ENCODE measurements at places on chromosomes 7 and 10.
A peak's percentile ranks its signal among the peaks of the same experiment; 100 is the strongest.

- no peaks in the 10 kb centered on the region for H3K36me3 ChIP-seq
- DNase-seq = no peak
- no peaks in the 10 kb centered on the region for H3K4me1 ChIP-seq
Observed at GRCh38 chr10:29839826-29840515, 205.2 kb upstream of the SVIL start.

DNA sequence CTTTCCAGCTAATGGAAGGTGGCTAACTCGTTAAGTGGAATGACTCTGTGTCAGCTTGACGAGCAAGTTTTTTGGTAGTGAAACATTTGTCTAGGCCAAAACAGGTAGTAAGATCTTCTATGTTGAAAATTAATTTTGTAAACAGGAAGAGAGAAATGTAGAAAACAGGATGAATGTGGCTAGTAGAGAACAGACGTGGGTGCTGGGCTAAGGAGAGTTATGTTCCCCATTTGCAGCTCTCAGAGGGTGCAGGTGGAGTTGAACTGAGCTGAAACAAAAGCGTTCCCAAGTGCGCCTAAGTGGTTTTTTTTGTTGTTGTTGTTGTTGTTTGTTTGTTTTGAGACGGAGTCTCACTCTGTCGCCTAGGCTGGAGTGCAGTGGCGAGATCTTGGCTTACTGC lies 59.5 kb upstream of the SRPK2 start:
- no peaks in the 10 kb centered on the region for H3K4me1 ChIP-seq
- DNase-seq = no peak
- no peaks in the 10 kb centered on the region for H3K27me3 ChIP-seq
- no peak overlapping the region for H3K4me3 ChIP-seq
- H3K36me3 ChIP-seq = no peaks in the 10 kb centered on the region
- no peak overlapping the region for H3K27ac ChIP-seq

GRCh38 chr10:70461397-70462348 lies 16.9 kb upstream of the PALD1 start:
- no peak overlapping the region for H3K4me3 ChIP-seq
- no peaks in the 10 kb centered on the region for H3K36me3 ChIP-seq

- peak; percentile 6 for DNase-seq
- no peaks in the 10 kb centered on the region for H3K4me1 ChIP-seq
- H3K27ac ChIP-seq = no peak overlapping the region
- H3K27me3 ChIP-seq = 0 out of 2 replicates have a peak, but pooled peaks cover 5% of the 10 kb centered on the region
Observed at GRCh38 chr7:78326189-78326588, 527.6 kb downstream of the PHTF2 start.

DNA sequence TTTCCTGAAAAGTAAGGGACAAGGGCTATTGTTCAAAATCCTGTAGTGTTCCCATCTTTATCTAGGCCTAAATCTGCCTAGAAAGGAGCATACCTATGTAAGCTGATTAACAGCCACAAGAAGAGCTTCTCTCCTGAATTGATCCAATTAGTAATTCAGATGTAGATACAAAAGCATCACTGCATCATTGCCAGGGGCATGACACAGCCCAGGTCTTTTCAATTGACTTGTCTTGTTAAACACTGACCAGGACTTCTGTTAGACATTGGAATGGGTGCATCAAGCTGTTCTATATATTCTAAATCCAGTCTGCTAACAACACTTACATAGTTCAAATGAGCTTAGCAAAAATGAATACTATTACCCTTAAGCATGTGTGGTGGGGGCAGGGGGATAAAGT lies 589.2 kb downstream of the INHBA start:
- no peak overlapping the region for H3K4me3 ChIP-seq
- H3K27me3 ChIP-seq = no peaks in the 10 kb centered on the region
- DNase-seq = no peak

DNA sequence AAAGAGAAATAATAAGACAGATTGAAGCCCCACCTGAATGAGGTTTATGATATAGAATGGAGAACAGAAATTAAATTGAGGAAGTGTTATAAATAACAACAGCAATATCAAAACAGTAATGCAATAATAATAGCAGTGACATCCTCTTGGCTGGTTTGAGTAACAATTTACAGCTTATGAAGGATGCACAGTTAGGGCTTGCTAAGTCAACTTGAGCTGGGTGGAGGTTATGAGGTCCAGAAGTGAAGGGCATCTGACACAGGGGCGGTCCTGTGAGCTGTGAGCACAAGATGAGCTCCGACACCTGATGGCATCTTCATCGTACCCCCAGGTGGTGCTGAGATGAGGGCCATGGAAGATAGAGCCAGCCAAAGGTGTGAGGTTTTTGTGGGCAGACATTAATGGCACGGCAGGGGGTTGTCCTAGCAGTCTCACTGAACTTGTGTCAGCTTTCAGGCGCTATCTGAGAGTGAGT lies 30.5 kb downstream of the ARHGAP22 start:
- DNase-seq = no peak
- H3K36me3 ChIP-seq = no peaks in the 10 kb centered on the region
- H3K4me3 ChIP-seq = no peak overlapping the region
- H3K27me3 ChIP-seq = no peaks in the 10 kb centered on the region
- no peaks in the 10 kb centered on the region for H3K4me1 ChIP-seq

- H3K27ac ChIP-seq = no peak overlapping the region
- H3K27me3 ChIP-seq = no peaks in the 10 kb centered on the region
- DNase-seq = no peak
- no peak overlapping the region for H3K4me3 ChIP-seq
Observed at GRCh38 chr10:117472872-117473271, 69.7 kb upstream of the EMX2 start.

DNA sequence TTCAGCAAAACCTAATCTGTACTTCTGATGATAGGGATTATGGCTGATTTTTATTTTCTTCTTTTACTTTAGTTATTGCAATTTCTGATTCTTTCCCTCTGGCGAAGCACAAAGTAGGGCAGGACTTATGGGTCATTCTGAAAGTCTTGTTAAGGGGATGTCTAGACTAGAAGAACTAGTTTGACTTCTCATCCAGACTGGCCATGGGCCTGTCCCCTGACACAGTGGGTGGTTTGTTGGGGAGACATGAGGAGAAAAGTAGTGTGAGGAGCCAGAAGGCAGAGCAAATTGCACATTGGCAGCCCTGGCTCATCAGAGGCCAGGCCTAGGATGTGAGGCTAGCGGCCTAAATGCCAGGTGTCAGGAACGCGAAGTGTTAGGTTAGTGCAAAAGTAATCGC lies 152.8 kb downstream of the RTKN2 start:
- peaks cover 52% of the 10 kb centered on the region for H3K4me1 ChIP-seq
- H3K27me3 ChIP-seq = no peaks in the 10 kb centered on the region
- no peak overlapping the region for H3K4me3 ChIP-seq
- no peaks in the 10 kb centered on the region for H3K36me3 ChIP-seq
- DNase-seq = peak; percentile 68

DNA sequence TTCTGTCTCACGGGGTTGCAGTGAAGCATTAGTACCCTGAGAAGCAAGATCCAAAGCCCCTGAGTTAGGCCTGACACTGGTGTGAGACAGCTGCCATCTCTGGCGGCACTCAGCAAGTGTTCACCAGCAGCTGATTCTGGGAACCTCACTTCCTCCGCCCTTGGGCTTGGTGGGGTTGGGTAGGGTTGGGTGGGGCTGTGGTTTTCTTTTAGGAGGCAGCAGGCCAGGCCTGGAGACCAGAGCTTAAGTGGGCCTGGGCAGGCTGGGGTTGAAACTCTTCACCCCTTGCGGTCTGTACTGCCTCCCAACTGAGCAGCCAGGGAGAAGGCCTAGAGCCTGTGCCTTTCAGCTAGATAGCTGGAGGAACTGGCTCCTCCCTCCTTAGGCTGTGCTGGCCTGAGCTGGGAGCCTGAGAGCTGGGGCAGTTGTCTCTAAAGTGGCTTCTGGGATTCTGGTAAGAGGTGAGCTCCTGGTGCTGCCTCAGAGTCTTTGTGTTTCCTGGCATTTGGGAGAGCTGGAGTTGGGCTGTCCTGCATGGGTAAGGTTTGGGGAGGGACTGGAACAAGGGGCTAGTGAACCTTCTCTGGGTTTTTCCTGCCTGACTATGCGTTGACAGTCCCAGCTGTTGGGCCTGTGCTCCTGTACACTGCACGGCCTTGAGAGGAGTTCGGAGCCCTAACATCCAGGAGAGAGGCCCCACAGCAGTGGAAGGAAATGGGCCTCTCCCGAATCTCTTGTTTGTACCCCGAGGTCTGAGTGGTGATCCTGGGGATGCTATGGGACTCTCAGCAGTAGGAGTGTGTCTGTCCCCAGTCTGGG lies 5.1 kb downstream of the TSPAN14 start:
- H3K4me3 ChIP-seq = no peak overlapping the region
- no peaks in the 10 kb centered on the region for H3K36me3 ChIP-seq
- H3K27me3 ChIP-seq = no peaks in the 10 kb centered on the region
- H3K27ac ChIP-seq = no peak overlapping the region
- no peaks in the 10 kb centered on the region for H3K4me1 ChIP-seq

DNA sequence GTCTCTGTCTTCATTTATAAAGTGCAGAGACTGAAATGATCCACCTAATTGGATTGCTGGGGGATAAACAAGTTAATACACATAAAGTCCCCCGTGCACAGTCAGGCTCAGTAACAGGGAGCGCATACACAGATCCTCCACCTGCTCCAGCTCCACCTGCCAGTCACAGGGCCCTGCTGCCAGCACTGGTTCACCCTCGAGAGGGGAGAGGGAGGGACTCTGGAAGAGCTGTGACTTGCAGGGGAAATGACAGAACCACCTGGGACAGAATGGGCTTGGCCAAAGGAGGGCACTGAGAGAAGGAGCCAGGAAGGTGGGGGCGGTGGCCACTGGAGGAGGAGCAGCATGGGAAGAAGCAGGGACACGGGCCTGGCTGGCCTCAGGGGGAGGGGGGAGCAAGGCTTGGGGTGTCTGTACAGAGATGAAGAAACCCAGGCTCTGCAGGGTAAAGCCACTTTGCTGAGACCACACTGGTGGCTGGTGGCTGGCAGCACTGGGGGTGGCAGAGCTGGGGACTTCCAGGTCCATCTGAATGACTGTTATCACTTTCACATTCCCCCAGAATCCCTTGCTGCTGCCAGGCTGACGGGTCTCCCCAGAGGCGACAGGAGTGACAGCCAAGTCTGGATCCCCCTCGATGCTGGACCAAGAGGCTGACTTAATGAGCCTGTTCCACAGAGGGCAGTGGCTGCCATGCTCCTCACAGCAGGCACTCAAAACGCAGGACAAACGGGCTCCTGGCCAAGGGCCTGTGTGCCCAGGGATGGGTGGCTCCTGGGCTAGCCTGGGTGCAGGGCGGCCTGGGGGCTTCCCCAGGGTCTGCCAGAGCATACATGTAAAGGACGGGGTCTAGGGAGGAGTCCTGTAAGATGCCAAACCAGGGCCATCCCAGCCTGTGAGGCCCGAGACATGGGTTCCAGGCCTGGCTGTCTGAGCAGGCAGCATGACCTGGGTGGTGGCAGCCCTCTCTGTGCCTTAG lies 151.1 kb downstream of the SH3PXD2A start:
- no peaks in the 10 kb centered on the region for H3K27me3 ChIP-seq
- H3K27ac ChIP-seq = no peak overlapping the region
- H3K4me3 ChIP-seq = no peak overlapping the region

GRCh38 chr7:119643558-119643957 lies 629.4 kb upstream of the KCND2 start:
- no peaks in the 10 kb centered on the region for H3K27me3 ChIP-seq
- DNase-seq = no peak
- H3K36me3 ChIP-seq = no peaks in the 10 kb centered on the region

- no peak overlapping the region for H3K4me3 ChIP-seq
- DNase-seq = no peak
- H3K27me3 ChIP-seq = no peaks in the 10 kb centered on the region
- no peaks in the 10 kb centered on the region for H3K4me1 ChIP-seq
Observed at GRCh38 chr7:30411173-30411572, 67.4 kb downstream of the NOD1 start.

DNA sequence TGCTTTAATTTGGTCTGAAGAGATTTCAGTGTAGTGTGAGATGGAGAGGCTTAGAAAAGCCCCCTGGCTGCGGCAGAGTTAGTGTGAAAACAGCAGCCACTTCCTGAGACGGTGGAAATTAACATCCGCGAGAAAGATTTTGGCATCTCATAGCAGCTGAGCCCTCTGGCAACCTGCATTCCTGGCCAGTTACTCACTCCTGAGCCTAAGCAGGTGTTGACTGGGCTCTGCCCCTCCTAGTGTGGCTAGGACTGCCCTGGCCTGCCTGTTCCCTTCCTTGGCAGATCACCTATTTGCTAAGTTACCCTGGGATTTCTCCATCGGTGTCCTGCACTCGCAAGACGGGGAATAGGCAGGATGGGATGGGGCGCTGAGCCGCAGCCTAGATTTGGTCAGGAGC lies 57.6 kb upstream of the LMTK2 start:
- peaks cover 11% of the 10 kb centered on the region for H3K4me1 ChIP-seq
- no peaks in the 10 kb centered on the region for H3K36me3 ChIP-seq
- no peaks in the 10 kb centered on the region for H3K27me3 ChIP-seq
- H3K27ac ChIP-seq = peak overlapping the region; percentile 37
- H3K4me3 ChIP-seq = no peak overlapping the region

GRCh38 chr7:35032166-35032565 lies 5.1 kb downstream of the DPY19L1 start:
- no peaks in the 10 kb centered on the region for H3K36me3 ChIP-seq
- H3K4me1 ChIP-seq = peaks cover 46% of the 10 kb centered on the region
- DNase-seq = no peak
- H3K27ac ChIP-seq = no peak overlapping the region

DNA sequence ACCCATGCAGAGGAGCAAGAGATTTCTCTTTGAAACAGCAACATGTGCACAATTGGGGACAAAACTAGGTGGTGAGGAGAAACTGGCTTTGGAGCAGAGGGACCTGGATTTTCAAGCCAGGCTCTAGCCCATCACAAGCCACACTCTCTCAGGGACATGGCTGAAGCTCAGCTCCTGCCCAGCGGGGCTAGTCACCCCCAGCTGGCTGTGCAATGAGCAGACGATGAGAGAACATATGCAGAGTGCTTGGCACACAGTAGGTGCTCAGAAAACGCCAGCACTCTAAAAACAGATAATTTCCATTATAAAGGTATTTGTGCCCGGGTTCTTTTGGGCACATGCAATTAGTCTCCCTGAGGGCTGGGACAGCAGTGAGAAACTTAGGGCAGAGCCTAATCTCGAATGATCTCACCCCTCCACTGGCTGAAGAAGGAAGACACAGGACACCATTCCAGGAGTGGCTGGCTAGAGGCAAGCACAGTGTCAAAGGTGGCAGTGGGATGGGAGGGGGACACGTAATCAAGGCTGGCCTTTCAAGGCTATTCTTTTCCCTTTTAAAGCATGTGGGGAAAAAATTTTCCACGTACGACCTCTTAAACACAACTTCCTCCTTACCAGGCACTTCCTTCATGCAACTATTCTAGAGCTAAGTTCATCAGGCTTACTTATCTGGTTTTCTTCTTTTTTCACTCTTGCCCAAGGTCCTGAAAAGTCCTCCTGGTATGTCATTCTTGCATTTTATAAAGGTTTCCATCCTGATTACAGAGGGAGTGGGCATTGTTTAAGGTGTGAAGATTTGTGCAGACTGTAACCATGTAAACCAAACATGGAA lies 15.1 kb downstream of the FAM53B start:
- H3K27ac ChIP-seq = no peak overlapping the region
- no peaks in the 10 kb centered on the region for H3K27me3 ChIP-seq
- DNase-seq = no peak
- no peak overlapping the region for H3K4me3 ChIP-seq
- no peaks in the 10 kb centered on the region for H3K36me3 ChIP-seq

GRCh38 chr7:73701357-73701995 lies 18.0 kb downstream of the STX1A start:
- H3K4me3 ChIP-seq = no peak overlapping the region
- DNase-seq = peak; percentile 52
- H3K4me1 ChIP-seq = peaks cover 24% of the 10 kb centered on the region

- H3K27me3 ChIP-seq = no peaks in the 10 kb centered on the region
- H3K4me1 ChIP-seq = 0 out of 2 replicates have a peak, but pooled peaks cover 3% of the 10 kb centered on the region
- DNase-seq = peak; percentile 35
- H3K36me3 ChIP-seq = no peaks in the 10 kb centered on the region
- H3K4me3 ChIP-seq = peak overlapping the region; percentile 12
- peak overlapping the region; percentile 48 for H3K27ac ChIP-seq
Observed at GRCh38 chr7:110179037-110179436, 911.9 kb upstream of the LRRN3 start.

- no peaks in the 10 kb centered on the region for H3K4me1 ChIP-seq
- H3K36me3 ChIP-seq = peaks cover 55% of the 10 kb centered on the region
- no peak overlapping the region for H3K27ac ChIP-seq
- DNase-seq = no peak
Observed at GRCh38 chr7:139582671-139583155, 59.2 kb downstream of the CLEC2L start.

Data from PC-3 (cell line).